ENCODE measurements at places on chromosomes 3 and 15.

DNA sequence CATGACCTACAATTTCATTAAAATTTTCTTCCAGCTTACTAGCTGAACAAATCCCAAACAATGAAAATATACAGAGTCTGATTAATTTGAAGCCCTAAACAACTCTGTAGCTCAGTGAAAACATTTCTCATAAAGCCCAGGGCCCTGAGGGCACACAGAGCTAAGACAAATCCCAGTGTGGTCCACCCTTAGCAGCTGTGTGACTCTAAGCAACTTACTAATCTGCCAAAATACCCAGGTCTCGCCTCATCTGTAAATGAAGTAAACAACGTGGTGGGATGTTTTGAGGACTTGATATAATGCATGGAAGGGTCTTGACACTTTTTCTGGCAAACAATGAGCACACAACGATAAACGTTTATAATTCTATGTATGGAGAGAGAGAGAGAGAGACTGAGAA is 158.4 kb downstream of the FHIT start:
- no peak for DNase-seq

GRCh38 chr15:82900511-82901060 is 51.9 kb downstream of the HOMER2 start:
- DNase-seq, result no peak

GRCh38 chr3:39180546-39181346 is 11.6 kb downstream of the XIRP1 start:
- DNase-seq, result peak; percentile 72

DNA sequence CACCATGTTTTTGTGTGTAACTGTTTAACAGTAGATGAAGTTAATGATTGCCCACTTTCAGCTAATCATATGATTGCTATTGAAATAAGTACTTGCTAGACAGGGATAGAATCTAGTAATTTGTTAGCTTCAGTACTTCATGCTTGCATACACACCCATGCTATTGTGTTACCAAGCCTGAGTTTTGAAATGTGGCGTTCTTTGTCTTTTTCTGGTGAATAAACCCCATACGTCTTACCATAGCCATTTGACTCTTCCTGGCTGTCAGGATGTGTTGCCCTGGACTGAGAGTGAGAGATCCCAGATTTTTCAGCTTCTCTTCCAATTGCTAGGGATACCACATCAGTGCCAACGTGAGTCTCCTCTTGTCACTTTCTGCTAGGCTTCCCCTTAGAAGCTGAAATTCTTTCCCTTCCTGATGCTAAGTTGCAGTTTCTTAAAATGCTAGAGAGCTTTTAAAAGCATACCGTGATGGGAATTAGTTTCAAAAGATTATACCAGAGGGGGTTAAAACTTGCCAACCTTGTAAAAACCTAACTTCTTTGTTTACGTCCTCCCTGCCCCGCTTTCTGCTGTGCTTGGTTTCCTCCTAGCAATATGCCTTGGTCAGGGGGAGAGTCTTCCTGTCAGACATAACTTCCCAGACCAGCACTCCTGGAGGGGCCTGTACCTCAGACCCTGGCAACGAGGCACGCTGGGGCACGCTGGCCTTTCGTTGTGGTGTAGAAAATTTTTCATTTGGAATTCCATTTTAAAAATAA is 62.9 kb upstream of the ULK4 start:
- DNase-seq, result no peak

GRCh38 chr15:43872416-43873020 is 45.7 kb downstream of the WDR76 start:
- no peak for DNase-seq

GRCh38 chr15:62618846-62619504 is 423.6 kb upstream of the TPM1 start:
- DNase-seq, result no peak

- DNase-seq, result no peak
These were observed at the start of gene LHFPL4 for GRCh38 chr3:9553021-9553947. Gene LHFPL4 (minus strand): TSS chr3:9553822. CDS start chr3:9552679, 1,143 bp downstream.

DNA sequence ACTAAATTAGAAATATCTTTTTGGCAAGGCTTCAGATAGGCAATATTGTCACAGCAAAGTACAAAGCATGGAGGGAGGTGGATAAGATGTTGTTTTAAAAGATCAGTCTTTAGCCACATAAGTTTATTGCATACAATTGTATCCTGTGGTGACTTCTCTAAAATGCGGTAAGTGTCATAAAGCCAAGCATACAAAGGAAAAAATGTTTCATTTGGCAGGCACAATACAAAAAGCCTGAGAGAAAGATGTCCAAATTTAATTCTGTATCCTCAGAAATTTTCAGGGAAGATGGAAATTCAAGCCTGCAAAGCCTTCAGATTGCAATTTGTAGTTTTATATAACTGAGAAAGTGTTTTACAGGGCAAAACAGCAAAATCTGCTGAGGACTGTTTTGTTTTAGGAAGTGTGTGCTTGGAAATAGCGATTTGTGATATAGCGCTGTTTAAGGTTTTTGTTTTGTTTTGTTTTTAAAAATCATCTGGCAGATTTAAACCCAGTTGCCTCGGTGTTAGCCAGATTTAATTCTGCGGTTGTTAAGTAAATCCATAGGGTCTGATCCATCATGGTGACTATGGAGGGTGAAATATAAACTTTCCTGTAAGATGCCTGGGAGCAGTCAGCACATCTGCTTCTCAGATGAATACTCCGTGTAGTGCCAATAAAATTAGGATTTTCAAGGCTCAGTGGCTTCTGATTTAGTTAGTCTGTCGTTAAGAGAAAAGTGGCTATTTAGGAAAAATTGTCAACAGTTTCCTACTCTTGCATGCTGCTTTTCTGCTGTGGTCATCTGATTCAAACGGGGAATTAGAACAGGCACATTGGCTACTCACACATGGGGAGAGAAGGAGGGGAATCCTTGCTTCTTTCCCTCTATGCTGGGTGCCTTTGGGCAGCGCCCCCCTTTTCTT is 8.0 kb downstream of the KAT2B start:
- no peak for DNase-seq

GRCh38 chr15:74511583-74511982 is 29.4 kb upstream of the ARID3B start:
- DNase-seq, result no peak
